ENCODE measurements at places on chromosomes 16 and 17. TPM values are rescaled to one million over a fixed set of nuclear protein-coding genes. Genes with fewer than 3 reads are reported as not detected.

Gene NME2
- total RNA-seq: 830 TPM

Gene BAHCC1
- total RNA-seq: 2.0 TPM

Gene G6PC3
- total RNA-seq: 89.1 TPM

Gene KCTD11
- total RNA-seq: 13.9 TPM

Gene GDPD3
- total RNA-seq: 1.8 TPM

Gene SSTR5
- total RNA-seq: not detected

Gene MFAP4
- not detected for total RNA-seq

Gene KRTAP3-1
- not detected for total RNA-seq

Gene RAP1GAP2
- 6.4 TPM for total RNA-seq

Data from A172 (cell line).